ENCODE measurements at places on chromosomes 12 and 14.

- DNase-seq, result no peak
These were observed 20.5 kb downstream of the PSMC1 start for GRCh38 chr14:90276646-90277367.

DNA sequence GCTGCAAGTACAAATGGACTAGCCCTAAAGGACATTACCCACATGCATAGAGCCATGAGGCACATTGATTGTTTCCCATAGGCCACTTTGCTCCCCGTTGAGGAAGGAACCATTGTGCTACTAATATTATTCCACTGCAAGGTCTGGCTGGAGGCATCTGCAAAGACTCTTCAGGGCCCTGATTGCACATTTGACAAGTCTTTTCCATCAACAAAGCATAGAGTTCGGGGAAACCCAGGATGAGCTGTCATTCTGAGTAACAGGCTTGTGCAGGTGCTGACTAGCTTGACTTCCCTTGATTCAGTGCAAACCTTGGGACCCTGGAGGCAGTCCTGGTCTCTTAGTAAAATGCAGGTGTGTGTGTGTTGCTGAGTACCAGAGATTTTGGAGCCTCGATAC lies 73.8 kb downstream of the SUSD6 start:
- no peak for DNase-seq

GRCh38 chr14:68085742-68086141 lies 266.2 kb downstream of the RAD51B start:
- DNase-seq, result no peak

- no peak for DNase-seq
These were observed 331.6 kb upstream of the STXBP6 start for GRCh38 chr14:25381498-25381897.

DNA sequence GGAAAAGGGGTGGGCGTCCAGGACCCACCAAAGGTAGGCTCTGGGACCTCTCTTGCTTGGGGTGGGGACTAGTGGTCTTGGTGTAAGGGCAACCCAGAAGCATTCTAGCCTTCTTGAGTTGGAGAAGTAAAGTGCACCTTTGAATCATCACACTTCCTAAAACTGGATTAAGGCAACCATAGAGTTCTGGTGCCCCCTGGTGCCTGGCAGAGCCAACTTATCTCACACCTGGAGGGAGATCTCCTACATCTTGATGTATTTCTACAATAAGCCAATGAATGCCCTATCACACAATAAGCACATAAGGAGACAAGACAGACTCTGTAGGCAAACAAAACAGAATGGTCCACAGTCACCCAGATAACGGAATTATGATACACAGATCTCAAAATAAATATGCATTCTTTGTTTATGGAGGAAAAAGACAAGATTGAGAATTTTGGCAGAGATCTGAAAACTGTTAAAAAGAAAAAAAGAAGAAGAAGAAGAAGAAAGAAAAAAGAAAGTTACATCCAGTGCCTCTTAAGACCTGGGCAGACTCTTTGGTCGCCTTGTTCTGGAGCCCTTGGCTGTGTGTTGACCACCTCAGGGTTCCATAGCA lies 95.9 kb upstream of the PPP2R5C start:
- DNase-seq, result no peak

DNA sequence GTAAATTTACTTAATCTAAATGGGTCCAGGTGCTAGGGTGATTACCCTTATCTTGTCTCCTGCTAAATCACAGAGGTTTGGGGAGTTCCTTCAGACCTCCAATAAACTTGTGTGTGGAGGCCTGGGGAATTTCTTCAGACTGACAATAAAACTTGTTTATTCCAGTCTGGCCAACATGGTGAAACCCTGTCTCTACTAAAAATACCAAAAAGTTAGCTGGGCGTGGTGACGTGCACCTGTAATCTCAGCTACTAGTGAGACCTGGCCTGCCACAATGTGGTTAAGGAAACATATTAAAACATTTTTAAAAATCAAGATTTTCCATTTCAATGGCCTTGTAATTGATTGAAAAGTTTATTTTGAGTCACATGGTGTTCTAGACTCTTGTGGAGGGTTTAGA lies 126.9 kb upstream of the FGD4 start:
- DNase-seq, result no peak

GRCh38 chr12:70507442-70507841 lies 129.8 kb downstream of the PTPRB start:
- no peak for DNase-seq

GRCh38 chr12:13091832-13092231 lies 11.6 kb downstream of the GSG1 start:
- no peak for DNase-seq

DNA sequence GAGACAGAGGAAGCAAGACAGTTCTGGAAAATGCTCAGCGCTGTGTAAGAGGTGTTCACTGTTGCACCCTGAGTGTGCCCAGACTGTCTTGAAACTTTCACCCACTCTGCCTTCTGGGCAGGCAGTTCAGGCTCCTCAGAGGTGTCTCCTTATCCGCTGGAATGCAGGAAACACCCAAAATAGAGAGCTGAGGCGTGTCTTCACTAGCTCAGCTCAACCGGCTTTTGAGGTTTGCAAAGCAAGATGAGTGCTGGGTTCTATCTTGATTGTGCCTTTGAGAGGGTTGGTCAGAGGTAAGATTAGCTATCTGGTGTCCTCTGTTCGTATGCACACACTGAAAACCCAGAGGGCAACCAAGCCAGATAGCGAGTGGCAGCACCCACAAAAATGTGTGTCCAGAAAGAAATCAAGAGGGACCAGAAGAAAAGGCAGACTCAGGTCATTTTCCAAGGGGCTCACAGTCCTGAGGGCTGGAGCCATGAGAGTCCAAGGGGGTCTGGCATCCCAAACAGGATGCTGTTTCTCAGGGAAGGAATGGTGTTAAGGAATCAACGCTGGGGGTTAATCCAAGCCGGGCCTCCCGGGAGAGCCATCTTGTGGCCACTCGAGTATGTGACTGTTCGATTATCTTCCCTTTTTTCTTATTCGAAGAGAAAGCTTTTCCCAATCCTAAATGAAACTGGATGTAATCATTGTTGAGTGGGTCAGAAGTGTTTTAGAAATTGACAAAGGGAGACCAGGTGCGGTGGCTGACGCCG lies 47.1 kb downstream of the TBX3 start:
- DNase-seq, result no peak

GRCh38 chr14:21529515-21529914 lies 3.4 kb upstream of the SALL2 start:
- DNase-seq, result no peak

DNA sequence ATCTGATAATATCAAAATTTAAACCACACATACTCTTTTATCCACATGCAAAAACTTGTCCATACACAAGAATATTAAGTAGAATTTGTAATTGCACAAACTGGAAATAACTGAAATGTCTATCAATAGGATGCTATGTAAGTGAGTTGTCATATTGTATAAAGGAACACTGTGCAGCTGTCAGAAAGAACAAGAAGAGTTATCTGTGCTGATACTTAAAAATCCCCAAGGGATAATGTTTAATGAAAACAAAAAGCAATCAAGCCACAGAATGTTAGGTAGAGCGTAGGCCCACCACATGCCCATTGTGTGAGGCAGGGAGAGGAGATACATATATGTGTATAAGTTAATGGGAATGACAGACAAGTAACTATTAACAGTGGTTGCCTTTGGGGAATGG lies 25.9 kb upstream of the HIGD1C start:
- peak; percentile 50 for DNase-seq

DNA sequence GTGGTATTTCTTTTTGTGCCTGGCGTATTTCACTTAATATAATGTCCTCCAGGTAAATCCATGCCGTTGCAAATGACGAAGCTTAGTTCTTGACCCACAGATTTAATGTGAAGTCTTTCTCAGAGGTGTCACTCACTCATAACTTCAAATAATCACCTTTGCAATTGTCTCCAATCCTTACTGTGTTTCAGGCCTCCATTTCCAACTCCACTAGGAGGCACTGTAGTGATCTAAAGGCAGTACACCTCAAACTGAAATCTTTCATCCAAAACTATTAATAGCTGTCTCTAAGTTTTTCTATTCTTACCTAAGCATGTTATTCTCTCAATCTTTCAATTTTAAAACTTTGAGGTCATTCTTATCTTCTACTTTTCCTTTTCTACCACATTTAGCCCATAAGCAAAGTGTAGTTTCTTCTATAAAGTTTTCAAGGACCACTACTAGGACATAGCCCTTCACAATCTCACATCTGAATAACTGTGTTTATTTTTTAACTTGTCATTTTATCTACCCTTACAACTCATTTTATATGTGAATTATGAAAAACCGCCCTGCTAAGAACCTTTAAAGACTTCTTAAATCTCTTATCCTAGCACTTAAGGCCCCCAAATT lies 25.5 kb upstream of the FBXO34 start:
- DNase-seq, result peak; percentile 62

GRCh38 chr14:72380456-72380855 lies 448.2 kb downstream of the RGS6 start:
- DNase-seq, result no peak

DNA sequence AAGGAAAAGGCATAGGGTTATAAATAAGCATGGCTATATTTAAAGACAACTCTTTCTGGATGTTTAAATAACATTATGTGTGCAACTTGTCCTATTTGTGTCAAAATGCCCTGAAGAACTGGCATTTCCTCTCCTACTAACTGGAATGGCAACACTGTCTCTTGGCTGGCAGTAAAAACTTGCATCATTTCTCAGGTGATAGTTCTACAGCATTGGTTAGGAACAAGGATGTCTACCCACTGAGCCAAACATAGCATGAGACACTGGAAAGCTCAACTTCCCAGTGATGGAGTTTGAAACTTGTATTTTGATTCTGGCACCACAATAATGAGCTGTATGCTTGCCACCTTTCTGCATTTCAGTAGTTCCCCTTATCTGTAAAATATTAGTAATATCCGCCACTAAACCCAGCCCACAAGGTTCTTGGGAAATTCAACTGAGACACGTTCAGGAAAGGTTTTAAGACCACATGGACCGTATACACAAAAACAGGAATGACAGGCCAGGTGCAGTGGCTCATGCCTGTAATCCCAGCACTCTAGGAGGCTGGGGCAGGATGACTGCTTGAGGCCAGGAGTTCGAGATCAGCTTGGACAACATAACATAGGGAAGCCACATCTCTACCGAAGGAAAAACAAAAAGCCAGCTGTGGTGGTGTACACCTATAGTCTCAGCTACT lies 5.1 kb downstream of the SLC38A2 start:
- no peak for DNase-seq

DNA sequence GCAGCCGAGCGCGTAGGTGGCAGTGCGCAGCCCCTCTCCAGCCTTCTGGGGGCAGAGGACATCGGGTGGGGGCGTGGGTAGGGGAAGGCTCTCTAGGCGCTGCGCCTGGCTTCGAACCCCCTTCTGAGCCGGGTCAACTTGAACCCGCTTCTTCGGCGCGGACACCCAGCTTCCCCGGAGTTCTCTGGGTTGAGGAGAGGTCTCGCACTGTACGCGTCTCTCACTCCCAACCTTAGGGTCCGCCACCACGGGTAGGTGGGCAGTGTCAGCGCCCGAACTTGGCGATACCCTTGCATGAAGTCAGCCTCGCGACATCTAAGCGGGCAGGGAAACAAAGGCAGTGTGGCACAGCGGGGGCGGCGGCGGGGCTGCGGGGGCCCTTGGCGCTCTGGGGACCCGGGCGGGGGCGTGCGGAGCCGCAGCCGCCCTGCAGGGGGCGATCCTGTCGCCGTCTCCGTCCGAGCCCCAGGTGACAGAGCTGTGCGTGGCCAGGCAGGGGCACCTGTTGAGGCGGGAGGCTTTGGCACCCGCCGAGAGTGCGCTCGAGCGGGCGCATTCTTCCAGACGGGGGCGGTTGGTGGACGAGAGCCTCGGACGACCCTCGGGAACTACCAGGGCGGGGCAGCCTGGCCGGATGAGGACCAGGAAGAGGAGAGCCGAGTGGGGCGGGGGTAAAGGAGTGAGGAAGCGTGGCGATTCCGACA lies 1.1 kb downstream of the GALNT16 start:
- no peak for DNase-seq

GRCh38 chr14:87282266-87282665 lies 710.7 kb downstream of the GALC start:
- no peak for DNase-seq

DNA sequence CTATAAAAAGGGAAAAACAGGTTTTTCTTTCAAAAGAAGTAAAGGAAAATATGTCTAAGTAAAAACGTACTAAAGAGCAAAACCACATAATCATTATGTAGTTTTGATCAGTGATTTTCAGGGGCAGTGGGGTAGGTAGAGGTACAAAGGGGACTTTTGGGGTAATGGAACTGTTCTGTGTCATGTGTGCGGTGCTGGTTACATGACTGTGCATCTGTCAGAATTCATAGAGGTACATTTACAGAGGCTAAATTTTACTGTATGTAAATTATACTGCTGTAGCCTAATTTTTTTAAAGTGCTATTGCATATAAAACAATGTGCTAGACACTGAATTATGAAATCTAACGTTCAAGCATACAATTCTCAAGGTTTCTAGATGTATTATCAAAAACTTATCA lies 2.0 kb downstream of the ESR2 start:
- no peak for DNase-seq

- DNase-seq, result peak; percentile 72
These were observed 20.1 kb downstream of the STX2 start for GRCh38 chr12:130818635-130819576.

DNA sequence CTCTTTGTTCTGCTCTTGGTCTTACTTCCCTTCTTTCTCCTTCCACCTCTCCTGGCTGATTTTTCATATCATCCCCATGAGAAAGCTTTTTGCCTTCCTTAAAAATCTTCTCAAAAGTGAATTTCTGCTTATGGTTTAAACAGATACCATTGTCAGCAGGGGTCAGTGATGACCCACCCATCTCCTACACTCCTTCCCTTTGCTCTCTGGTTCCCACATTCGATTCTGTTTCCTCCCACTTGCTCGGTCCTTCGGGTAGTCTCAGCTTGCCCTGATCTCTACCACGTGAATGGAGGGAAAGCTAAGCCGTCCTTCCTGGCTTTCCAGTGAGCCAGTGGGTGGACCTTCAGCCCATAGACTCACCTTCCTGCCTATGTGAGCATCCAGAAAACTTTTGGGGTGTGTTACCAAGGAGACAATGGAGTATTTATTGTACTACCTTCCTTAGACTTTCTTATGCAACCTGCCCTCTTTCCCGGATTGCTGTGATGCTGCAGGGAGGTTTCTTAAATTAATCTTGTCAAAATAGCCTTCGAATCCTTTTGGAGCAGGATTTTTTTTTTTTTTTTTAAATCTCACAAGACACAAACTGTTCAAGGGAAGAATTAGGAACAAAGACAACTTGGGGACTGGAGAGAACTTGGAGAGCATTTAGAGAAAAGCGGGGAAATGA lies 306.3 kb downstream of the CACNA1C start:
- DNase-seq, result no peak

DNA sequence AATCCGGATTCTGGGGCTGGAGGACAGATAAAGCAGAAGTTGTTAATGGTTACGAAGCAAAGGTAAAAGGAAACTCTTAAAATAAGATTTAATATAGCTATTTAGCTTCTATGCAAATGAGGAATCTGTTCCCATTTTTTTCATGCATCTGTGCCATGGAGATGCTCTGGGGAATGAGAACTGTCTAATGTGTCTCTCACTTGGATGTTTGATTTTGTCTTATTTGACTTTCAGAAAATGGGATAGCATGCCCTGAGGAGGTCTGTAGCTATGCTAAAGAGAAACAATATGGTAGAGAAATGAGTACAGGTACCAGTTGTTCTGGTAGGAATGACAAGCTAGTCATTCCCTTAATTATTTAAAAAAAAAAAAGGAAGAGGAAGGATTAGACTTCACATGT lies 24.3 kb downstream of the C12orf76 start:
- DNase-seq, result no peak
